ENCODE measurements at places on chromosomes 6 and 20.

GRCh38 chr6:150038202-150039062 lies 13.1 kb upstream of the RAET1L start:
- no peak for DNase-seq

GRCh38 chr20:36544134-36545018 lies 3.1 kb downstream of the MYL9 start:
- DNase-seq, result no peak

DNA sequence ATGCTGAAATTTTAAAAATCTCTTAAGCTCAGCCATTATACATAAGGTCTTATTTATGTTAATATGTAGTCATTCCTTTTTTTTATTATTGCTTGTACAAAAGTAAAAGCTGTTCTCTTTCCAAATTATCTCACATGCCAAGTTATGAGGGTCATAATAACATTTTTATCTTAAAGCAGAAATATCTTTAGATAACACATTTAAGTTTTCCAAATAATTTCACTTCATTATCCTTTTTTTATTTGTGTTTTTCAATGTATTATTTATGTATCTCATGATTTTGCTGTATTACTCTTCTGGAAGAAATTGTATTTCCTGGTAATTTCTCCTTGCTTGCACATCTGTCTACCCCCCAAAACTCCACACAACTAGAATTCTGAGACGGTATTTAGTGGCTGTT lies 461.1 kb upstream of the SOX4 start:
- no peak for DNase-seq

DNA sequence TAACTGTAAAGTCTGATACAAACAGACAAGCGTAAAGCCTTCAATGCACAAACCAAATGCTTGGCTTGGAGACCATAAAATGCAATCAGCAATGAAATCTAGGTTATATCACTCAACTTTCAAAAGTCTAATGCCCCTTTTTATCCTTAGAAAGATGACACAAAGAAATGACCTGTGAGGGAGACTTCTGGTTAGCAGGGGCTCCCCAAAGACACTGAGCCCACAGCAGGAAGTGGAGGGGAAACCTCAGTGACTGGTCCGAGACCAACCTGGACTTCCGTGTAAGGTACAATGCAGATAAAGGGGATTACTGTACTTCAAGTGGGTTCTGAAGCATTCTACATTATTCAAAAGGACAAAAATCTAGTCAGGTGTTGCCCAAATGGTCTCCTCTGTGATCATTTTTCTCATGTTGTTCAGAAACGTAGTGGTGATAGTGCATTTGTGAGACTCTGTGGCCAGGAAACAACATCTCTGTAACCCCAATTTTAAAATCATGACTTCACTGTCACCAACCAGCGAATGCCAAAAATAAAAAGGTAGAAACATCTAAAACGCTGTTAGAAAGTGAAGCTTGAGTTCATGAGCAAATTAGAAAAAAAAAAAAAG lies 88.2 kb downstream of the HIVEP2 start:
- DNase-seq, result no peak

DNA sequence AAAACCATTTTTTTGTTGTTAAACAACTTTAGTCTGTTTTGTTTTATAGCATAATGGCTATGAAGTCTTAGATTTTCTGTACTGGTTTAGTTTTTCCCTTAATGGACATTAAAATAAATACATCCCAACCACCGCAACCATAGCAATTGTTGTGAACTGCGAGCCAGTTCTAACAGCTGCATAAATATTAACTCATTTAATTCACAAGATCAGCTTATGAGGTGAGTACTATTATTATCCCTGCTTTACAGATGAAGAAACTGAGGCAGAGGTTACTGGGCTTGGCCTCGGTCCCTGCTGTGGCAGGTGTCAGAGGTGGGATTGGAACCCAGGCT lies 23.1 kb downstream of the MOCS3 start:
- DNase-seq, result no peak
